ENCODE measurements at places on chromosomes 6 and 20.
A peak's percentile ranks its signal among the peaks of the same experiment; 100 is the strongest.

DNA sequence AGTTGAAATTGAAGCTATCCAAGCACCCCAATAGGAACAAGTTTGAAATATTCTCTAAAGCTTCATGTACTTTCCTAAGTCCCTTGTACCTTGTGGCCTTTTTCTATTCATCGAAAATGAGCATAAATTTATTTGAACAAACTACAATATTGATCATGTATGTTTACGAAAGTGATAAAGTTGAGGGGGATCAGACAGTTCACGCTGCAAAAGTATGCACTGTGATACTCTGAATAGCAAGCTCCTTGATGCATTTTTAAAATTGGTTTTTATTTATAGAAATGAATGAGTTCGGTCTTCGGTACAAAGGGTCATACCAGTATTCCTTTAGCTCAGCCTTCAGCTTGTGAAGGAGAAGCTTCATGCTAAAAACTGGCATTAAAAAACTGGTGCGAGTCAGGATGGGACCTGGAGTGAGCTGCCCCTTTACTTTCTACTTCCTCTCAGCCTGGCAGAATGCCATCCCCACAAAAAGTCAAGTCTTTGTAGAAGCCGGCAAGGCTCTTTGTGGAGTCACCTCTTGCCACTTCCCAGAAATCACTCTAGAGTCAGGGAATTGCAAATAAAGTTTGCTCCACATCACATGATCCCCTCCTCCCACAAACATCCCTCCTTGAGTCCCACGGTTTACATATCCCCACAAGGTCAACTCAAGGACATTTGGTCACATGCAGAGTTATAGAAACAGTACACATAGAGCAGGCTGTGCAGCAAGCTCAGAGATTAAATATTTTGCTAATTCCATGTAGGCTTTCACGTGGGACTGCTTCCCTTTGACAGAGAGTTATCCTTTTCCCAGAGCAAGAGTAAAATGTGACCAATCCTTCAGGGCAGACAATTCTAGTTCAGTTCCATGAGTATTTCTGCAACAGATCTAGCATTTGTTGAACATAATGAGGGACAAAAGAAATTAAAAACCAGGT is 34.6 kb upstream of the ADGRF1 start:
- no peak for DNase-seq

DNA sequence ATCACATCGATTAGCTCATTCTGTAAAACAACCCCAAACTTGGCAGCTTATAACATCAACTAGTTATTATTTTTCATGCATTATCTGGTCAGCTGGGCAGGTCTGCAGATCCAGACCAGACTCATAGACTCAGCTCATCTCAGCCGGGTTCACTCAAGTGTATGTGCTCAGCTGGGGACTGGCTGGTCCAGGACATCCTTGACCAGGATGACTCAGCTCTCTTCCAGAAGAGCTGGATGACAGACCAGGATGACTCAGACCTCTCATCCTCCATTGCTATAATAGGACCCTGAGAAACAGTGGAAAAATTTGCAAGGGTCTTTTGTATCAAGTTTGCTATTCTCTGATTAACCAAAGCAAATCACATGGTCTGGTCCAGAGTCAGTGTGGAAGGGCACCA is 312.5 kb upstream of the PLCB4 start:
- DNase-seq = no peak

DNA sequence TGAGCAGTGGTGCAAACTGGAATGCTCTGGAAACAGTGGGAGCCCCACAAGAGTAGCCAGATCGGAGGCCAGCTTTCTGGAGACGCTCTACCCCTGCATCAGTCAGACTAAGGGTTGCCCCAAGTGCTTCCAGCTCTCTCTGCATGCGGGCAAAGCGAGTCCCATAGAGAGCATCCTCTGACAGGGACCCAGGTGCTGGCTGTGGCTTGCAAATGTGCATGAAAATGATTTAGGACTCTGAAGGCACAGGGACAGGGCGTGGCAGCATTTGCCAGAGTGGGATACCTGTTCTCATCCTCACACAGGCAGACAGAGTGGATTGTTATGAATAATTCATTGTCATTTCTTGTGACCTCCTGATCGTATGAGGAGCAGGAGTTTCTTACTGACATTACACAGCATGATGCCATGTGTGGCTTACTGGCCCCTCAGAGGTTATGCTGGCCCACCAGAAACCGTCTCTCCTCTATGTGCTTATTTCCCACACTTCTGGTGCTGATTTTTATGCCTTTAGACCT is 10.3 kb downstream of the RIN2 start:
- peak; percentile 49 for DNase-seq

GRCh38 chr6:1453024-1453423 is 63.6 kb downstream of the FOXF2 start:
- DNase-seq = no peak

DNA sequence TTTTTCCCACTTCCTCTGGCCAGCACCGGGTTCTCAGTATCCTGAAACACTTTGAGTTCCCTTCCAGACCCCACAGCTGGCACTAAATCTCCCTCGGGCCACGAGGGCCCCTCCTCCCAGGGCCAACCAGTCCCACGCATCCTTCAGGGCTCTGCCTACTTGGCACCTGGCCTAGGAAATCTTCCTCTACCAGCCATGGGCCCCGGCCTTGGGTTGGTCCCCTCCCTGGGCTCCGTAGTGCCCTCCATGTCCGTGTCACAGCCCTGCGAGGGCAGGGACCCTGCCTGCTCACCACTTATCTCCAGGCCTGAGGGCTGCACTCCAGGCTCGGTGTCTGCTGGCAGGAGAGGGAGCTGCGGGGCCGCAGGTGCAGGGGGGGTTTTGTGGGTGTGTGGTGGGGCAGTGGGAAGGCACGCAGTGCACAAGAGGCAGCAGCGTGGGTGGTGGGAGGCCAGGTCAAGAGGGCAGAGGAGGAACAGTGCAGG is 48.8 kb upstream of the CDH22 start:
- DNase-seq = no peak

- no peak for DNase-seq
Observed at GRCh38 chr6:24807584-24807983, 8.9 kb upstream of the ARMH2 start.

- no peak for DNase-seq
Observed at GRCh38 chr6:70129341-70129740, 173.5 kb downstream of the COL9A1 start.

- DNase-seq = no peak
Observed at GRCh38 chr20:25538838-25539665, 46.3 kb downstream of the NINL start.

- no peak for DNase-seq
Observed at GRCh38 chr6:50637267-50637666, 76.1 kb upstream of the TFAP2D start.

- peak; percentile 23 for DNase-seq
Observed at GRCh38 chr6:17226786-17227233, 54.4 kb upstream of the RBM24 start.

DNA sequence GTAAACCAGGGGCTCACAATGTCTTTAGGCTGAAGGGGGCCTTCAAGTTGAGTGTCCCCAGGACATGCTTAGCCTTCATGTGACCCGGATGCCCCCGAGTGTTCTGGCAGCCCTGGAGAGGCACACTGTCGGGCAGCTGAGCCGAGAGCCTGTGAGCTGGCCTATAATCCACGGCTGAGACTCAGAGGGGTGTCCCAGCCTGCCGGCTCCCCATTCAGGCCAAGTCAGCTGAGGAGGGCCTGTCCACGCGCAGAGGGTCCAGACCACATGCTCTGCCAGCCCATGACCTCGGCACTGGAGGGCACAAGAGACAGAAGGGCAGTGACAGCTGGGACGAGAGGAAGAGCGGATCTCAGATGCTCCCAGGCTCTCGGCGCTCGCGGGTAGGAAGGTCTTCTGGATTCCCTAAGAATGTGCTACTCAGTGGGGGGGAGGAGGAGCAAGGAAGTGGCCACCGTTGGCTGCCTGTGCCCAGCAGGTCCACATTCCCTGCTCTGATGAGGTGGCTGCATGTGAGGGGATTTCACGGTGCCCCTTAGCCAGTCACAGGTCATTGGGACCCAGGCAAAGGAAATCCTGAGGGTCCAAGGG is 224.7 kb downstream of the NRN1 start:
- no peak for DNase-seq

- DNase-seq = no peak
Observed at GRCh38 chr6:82072751-82073150, 174.8 kb downstream of the IBTK start.

GRCh38 chr6:77656999-77657764 is 4.3 kb downstream of the MEI4 start:
- DNase-seq = no peak

GRCh38 chr20:25090492-25091429 is 8.8 kb upstream of the VSX1 start:
- no peak for DNase-seq

DNA sequence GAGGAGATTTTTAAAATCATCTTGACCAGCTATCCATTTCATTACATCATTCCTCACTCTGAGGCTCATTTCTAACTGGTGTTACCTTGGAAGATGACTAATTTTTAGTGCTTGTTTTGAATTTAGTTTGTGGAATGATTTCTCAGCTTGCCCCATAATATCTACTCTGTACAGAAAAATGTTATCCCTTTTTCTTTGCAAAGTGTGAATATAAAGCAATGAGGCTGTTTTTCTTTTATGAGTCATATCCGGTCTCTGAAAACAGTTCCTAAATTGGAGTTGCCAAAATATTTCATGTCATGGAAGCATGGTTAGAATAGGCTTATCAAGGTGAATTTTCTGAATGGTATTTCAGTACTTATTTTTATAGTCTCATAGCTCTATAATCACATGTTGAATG is 43.8 kb downstream of the FUT9 start:
- DNase-seq = no peak

GRCh38 chr6:7267466-7268091 is 45.4 kb downstream of the SSR1 start:
- no peak for DNase-seq

GRCh38 chr6:41733360-41733706 is 2.1 kb downstream of the TFEB start:
- DNase-seq = no peak

DNA sequence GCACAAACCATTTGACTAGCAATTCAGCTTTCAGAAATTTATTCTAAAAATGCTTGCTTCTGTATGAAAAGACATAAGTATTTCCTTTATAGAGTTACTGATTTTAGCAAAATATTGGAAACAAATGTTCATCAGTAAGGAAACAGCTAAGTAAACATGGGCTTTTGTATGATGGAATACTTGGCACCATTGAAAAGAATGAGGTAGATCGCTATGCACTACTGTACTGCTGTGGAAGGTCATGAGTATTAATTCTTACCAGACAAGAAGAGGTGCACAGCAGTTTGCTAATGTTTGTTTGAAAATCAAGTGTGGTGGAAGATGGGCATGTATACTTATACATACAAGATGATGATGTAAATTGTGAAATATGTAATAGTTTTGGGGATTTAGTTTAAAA is 73.0 kb downstream of the FARS2 start:
- DNase-seq = no peak

DNA sequence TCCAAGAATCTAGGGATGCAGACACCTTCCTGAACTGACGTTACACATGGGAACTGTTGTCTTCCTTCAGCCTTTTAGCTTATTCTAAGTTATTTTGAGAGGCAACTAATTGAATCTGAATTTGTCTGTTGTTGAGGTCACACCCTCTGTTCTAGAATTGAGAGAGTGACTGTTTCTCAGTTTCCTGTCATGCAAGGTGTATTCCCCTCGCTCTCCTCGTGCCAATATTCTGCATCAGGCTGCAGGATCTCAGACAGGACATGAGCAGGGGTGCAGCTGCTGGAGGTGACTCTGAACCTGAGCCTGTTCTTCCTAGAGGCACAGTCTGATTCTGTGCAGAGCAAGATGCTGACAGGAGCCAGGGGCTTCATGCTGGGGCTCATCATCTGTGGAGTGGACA is 52.5 kb downstream of the HLA-DPB1 start:
- DNase-seq = no peak

- DNase-seq = no peak
Observed at GRCh38 chr6:167005350-167006159, 6.4 kb downstream of the CEP43 start.

DNA sequence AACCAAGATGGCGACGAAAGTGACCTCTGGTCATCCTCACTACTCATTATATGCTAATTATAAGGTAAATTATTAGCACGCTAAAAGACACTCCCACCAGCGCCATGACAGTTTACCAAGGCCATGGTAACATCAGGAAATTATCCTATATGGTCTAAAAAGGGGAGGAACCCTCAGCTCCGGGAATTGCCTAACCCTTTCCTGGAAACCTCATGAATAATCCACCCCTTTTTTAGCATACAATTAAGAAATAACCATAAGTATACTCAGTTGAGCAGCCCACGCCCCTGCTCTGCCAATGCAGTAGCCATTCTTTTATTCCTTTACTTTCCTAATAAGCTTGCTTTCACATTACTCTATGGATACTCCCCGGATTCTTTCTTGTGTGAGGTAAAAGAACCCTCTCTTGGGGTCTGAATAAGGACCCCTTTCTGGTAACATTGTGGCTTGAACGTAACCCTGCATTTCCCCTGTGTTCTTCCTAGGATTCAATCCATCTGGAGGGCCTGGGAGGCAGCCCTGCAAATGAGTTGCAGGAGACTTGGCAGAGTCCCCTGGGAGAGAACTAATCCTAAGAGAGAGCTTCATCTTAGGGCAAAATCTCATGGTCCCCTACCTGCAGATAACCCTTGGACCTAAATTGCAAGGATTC is 225.6 kb upstream of the JARID2 start:
- DNase-seq = no peak

DNA sequence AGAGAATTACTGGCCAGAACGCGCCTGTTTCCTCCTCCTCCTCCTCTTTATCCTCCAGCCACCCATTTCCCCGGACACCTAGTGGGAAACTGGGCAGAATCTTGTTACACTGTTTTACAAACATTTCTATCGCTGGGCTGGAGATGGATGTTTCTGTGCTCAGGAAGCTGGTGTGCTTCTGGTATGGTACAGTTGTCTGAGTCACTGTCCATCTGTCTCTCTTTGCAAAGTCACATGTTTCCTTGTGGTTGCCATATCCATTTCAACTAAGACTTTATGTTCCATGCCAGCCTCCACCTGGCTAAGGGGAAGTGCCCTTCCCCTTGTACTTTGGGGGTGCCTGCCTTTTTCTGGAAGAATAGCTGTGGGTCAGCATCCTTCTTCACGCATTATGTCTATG is 52.9 kb upstream of the SLC22A16 start:
- no peak for DNase-seq

DNA sequence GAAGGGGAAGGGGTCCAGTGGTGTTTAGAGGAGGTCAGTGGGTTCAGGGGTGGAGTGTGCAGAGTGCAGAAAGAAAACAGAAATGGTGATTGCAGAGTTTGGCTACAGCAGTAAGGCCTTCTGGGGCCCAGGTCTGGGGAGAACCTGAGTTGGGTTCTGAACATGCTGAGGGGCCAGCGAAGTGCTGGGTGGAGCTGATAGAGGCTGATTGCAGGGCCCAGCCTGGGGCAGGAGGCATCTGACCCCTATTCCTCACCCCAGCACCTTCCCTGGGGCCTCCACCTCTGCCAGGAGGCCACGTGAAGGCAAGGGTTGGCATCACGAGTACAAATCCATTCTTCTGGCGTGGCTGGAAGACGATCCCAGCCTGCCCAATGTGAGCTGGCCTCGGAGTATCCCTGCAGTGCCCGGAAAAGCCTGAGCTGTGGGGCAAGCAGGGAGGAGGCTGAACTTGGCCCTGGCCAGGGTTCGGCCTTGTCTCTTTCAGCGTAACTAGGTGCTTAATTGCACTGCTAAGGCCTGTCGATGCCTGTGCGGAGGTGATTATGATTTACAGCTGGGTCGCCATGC is 35.3 kb downstream of the VSTM2L start:
- DNase-seq = no peak
